CD4-positive, alpha-beta T cell treated with Interleukin-2 at 100 ng/mL for 4 hours (primary cell): ENCODE measurements at places on chromosomes 1 and 21.

GRCh38 chr1:29248409-29248808, 12.1 kb downstream of the PTPRU start:
- no peak for DNase-seq

GRCh38 chr1:234546890-234547788, 62.8 kb downstream of the IRF2BP2 start:
- DNase-seq, result no peak

GRCh38 chr1:212531267-212531666, 77.3 kb upstream of the ATF3 start:
- no peak for DNase-seq

- DNase-seq, result no peak
These were observed 1.3 kb downstream of the PLD5 start for GRCh38 chr1:242522996-242523718.

DNA sequence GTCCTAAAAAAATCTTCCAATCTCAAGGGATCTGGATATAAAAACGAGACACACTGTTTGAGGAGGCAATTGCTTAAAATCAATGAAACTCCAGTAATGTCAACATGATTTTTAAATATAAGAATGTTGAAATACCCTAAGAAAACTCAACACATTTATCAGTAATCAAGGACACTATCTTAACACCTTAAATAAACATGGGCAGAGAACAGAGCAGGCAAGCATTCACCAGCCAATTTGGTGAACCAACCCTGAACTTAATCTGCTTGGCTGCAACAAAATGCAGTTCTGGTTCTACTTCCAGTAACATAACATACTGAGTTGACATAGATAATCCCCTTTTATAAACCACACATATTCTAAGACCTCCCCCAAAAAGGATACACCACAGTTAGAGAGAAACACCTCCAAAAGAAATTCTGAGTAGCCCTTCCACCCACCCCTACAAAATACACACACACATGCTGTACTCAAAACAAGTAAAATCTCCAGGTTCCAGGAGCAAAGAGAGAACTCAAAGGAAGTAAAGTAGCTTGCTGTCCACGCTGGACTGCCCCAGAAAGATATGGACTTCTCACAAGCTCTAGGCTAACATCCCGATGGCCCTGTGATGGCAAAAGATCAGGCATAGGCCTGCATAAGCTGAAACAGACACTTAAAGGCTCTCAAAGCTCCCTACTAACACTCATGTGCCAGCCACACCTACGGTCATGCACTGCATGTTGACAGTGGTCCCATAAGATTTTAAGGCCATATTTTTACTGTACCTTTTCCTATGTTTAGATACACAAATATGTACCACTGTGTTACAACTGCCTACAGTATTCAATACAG, 30.5 kb downstream of the TP53BP2 start:
- DNase-seq, result no peak

GRCh38 chr1:237677979-237678378, 212.7 kb downstream of the ZP4 start:
- DNase-seq, result no peak

GRCh38 chr1:97137862-97138514, 416.4 kb downstream of the PTBP2 start:
- DNase-seq, result peak; percentile 26

- DNase-seq, result no peak
These were observed 18.1 kb downstream of the CITED4 start for GRCh38 chr1:40844079-40844478.

DNA sequence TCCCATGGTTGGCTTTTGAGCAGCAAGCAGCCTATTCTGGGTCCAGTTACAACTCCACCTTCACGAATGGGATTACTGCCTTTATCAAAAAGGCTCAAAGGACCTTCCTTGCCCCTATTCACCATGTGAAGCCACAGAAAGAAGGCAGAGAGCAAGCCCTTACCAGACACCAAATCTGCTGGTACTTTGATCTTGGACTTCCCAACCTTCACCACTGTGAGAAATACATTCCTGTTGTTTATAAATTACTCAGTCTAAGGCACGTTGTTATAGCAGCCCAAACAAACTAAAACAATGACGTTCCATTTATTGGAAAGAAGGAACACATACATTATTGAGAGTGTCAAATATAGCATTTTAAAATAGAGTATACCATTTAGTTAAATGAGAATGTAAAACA, 1557.9 kb downstream of the PLA2G4A start:
- no peak for DNase-seq

DNA sequence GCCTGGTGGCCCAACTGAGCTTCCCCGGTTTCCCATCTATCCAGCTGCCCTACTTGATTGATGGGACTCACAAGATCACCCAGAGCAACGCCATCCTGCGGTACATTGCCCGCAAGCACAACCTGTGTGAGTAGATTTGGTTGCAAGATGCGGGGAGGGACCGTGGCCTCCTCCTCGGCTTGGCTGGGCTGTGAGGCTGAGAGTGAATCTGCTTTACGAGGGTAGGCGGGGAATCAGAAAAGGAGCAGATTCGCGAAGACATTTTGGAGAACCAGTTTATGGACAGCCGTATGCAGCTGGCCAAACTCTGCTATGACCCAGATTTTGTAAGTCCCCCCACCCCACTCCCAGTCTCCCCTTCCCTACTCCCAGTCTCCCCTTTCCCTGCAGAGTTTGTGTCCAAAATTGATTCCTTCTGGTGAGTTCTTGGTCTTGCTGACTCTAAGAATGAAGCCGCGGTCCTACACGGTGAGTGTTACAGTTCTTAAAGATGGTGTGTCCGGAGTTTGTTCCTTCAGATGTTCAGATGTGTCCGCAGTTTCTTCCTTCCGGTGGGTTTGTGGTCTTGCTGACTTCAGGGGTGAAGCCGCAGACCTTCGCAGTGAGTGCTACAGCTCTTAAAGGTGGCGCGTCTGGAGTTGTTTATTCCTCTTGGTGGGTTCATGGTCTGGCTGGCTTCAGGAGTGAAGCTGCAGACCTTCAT, 1.5 kb downstream of the GSTM2 start:
- no peak for DNase-seq

GRCh38 chr1:211939876-211940468, 95.4 kb downstream of the INTS7 start:
- peak; percentile 14 for DNase-seq

DNA sequence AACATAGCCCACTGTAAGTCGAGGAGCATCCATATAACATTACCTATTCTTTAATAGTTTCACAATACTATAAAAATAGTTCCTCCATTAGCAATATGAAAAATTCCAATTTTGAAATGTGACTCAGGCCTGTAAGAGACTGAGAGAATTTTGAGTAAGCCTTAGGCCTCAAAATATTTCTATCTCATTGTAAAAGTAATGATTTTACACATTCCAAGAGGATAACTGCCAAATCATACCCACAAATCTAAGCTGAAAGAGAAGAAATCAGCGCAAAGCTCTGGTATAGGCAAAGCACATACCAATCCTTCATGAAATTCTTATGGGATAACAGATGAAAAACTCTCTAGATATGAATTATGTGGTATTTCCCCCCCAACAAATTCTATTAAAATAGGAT, 144.1 kb downstream of the CDC42BPA start:
- DNase-seq, result no peak

GRCh38 chr1:246267426-246267825, 239.7 kb downstream of the SMYD3 start:
- no peak for DNase-seq

DNA sequence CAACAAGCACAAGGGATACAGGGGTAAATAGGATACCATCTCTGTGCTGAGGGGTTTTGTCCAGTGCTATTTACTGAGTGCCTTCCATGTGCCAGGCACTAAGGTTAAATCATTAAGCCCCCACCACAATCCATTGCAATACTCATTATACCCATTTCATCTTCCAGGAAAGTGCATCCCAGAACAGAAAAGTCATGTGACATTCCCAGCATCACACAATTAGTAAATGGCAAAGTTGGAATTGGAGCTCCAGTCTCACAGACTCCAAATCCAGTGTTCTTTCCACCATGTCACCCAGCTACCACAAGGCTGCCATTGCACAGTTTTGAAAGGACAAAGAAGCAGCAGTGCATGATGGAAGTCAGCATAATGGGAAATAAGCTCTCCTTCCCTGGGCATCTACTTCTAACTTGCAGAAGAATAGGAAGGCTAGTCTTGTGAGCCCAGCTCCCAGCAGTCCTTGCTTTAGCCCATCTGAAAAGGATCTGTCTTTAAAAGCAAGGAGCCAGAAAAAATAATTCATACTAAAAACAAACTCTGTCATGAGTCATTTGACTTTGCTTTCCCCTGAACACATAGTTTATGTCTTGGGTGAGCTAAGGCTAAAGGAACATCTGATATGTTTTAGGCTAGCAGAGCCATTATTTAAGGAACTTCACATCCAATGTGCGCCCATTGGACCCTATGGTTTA, 111.4 kb upstream of the HOOK1 start:
- DNase-seq, result no peak

DNA sequence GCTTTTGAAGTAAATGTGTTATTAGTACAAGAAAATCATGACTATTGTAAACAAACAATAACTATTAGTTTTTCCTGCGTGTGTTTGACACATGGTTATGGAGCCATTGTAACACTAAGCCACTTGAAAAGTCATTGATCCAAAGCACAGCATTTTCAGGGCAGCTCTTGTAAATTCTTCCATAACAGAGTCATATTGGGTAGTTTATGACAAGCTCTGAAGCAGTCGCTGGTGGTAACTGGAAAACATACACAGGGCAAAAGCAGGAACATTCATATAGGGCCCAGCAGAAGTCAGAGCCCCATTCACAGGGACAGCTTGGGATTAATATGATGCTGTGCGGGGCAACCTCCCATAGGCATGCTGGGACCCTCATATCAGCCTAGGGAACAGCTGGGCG, 483.2 kb upstream of the PTBP2 start:
- DNase-seq, result no peak

GRCh38 chr1:246517391-246517790, 10.3 kb upstream of the SMYD3 start:
- DNase-seq, result no peak

- DNase-seq, result no peak
These were observed 40.3 kb downstream of the PRRX1 start for GRCh38 chr1:170704256-170704655.

GRCh38 chr1:38045401-38046332, 926 bp downstream of the POU3F1 start:
- no peak for DNase-seq

- DNase-seq, result no peak
These were observed 19.9 kb downstream of the FOXO6 start for GRCh38 chr1:41380979-41381691.

DNA sequence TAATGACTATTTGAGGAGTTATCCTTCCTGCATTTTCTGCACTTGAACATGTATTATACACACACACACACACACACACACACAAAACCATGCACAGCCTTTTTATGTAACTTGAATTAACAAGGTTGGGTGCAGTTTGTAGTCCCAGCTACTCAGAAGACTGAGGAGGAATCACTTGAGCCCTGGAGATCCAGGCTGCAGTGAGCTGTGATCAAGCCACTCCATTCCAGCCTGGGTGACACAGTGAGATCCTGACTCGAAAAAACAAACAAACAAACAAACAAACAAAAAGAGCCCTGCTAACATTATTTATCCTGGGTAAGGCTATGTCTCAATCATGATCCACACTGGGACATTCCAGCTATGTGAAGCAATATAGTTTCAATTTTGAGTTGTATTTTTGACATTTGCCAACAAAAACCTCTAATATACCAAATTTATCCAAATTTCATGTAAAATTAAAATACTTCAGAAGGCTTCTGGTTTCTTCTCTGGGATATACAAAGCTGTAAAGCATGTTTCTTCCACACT, 156.8 kb downstream of the NTPCR start:
- DNase-seq, result no peak

- no peak for DNase-seq
These were observed 65.1 kb downstream of the RIPK4 start for GRCh38 chr21:41701749-41702148.

GRCh38 chr1:44807364-44808062, 362 bp upstream of the DYNLT4 start:
- DNase-seq, result peak; percentile 97

DNA sequence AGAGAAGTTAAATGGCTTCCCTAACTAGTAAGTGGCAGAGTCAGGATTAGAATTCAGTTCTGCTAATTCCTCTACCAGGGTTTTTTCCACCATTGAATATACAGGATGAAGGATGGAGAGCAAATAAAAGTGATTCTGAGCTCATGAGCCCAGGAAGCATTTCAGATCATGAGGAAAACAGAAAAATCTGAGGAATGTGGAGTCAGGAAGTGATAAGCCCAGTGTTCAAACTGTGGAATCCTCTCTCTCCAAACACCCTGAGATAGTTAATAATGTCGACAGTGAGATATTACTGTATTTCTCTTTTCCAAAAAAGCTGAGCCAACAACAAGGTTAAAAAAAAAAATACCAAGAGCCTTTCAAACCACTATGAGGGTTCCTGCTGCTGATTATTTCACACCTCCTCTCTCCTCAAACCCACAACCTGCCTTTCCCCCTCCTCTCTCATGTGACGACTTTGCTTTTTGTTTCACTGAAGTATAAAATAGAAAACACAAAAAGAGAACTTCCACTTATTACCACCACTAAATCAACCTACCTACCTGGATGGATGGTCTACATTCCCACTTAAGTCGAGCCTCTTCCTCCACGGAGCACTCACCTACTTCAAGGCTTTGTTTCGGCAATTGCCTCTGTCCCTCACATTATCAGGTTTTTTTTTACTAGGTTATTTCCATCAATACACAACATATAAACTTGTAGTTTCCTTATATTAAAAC, 8.9 kb downstream of the SLAMF1 start:
- peak; percentile 81 for DNase-seq

DNA sequence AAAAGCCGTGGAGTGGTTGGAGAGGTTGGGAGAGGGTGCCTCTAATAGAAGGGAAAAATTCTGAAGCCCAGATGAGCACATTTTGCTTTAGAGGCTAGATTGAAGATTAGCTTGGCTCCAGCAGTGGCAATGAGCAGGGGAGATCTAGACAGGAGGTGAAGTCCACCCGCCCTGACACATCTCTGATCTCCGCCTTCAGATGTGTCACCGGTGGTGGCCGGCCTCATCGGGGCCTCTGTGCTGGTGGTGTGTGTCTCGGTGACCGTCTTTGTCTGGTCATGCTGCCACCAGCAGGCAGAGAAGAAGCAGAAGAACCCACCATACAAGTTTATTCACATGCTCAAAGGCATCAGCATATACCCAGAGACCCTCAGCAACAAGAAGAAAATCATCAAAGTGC, 8.4 kb downstream of the SYT11 start:
- DNase-seq, result no peak

DNA sequence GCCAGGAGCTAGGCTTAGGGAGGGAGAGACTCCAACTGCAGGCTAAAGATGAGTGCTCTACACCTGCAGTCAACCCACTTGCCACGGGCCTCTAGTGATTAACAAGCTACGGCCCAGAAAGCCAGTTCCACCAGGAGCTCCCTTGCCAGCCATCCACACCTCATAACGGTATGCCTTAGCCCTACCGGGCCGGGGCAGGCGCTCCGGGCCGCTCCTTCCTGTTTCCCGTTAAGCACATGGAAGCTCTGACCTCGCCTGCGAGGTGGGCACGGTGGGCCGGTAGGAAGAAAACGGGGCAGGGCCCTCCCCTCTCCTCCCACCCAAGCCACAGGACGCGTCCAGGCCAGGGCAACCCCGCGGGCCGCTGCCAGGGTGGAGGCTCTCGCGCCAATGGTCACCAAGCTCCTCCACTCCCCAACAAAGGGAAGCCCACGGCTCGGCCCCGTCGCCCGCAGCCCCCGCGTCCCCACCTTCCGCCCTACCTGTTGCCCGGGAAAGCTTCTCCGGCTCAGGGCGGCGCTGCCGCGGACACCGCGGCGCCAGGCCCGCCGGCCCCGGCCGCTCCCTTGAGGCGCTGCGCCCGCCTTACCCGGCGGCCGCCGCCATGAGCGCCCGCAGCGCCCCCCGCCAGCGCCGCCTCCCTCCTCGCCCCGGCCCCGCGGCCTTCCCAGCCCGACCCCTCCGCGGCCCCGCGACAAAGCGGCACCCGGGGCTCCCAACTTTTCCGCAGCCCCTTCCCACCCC, 627 bp downstream of the CERS2 start:
- DNase-seq, result peak; percentile 36
